ENCODE measurements at places on chromosomes 12 and 14.
A peak's percentile ranks its signal among the peaks of the same experiment; 100 is the strongest.

DNA sequence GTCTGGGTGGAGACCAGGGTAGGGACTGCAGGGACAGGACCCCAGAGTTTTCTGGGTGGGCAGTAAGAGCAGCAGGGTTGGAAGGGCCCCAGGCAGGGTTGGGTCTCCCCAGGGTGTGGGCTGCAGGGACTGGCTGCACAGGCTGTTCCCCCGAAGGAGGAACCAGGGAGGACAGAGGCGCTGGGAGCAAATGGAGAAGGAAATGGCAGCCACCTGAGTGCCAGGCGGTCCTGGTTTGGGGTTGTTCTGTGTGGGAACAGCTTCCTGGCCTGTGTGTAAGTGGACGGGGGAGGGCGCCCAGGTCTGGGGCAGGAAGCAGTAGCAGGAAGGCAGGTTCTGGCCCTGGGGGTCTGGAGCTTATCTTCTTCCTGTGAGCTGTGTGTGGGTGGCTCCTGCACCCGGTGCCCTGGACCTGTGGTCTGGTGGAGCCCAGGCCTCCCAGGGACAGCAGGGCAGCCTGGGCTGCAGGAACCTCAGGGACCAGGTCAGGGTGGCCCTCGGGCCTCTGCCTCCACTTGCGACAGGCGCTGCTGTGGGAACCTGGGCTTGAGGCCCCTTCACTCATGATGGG is 372.8 kb downstream of the TMEM121 start:
- DNase-seq: no peak

GRCh38 chr14:49959822-49960408 is 67.0 kb downstream of the ARF6 start:
- DNase-seq: peak; percentile 78

DNA sequence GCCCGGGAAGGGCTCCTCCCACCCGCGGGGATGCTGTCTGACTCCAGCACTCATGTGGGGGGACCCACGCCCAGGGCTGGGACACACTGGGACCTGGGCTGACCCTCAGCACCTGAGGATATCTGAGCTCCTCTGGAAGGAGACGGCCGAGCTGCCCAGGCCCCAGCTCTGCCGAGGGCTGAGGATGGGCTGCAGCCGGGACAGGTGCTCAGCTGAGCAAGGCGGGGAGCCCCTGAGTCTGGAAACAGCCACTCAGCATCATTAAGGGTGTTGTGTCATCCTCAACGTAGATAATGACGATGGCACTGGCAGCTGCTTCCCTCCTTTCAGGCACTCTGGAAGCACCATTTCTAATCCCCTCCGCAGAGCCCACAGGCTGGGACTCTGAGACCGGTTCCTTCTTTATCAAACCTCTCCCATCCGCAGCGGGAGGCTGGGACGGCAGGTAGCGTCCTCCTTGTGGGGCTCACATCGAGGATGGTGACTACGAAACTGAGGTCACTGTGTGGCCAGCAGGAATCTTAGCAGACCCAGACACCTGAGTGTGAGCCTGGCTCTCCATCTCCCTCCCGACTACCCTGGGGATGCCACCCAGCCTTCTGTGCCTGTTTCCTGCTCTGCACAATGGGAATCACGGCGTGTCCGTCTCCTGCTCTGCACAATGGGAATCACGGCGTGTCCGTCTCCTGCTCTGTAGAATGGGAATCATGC is 26.7 kb upstream of the SFSWAP start:
- peak; percentile 16 for DNase-seq

DNA sequence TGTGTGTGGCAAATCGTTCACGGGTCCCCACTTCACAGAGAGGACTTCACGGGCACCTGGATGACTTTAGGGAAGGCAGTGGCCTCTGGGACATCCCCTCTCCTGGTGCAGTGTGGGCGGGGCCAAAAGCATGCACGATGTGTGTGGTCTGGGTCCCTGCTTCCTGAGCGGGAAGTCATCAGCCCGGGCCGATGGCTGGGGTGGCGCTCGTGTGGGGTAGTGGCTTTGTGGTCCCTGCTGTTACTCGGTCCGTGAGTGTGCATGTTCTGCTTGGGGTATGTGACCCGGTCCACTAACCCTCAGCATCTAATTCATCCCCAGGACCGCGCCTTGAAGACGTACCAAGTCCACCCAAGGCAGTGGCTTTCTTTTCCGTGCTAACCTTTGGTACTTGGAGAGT is 142.5 kb upstream of the RTL1 start:
- DNase-seq: no peak

DNA sequence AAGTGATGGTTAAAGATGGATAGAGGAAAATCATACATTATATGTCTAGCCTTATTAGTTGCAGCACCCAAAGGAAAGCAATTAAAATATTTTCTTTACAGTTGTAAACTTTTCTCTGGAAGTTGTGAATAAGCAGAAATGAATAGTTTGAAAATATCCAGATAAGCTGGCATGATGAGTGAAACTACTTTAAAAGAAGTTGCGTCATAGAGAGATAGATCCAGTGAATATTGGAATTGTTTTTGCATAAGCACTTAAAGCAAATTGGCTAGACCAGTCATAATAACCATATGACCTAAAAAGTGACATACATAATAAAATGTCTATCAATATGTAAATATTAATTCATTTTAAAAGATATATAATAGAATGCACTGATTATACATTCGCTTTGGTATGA is 132.1 kb downstream of the SOX5 start:
- no peak for DNase-seq

- no peak for DNase-seq
Observed at GRCh38 chr12:73486256-73486655, 1051.4 kb upstream of the ATXN7L3B start.

DNA sequence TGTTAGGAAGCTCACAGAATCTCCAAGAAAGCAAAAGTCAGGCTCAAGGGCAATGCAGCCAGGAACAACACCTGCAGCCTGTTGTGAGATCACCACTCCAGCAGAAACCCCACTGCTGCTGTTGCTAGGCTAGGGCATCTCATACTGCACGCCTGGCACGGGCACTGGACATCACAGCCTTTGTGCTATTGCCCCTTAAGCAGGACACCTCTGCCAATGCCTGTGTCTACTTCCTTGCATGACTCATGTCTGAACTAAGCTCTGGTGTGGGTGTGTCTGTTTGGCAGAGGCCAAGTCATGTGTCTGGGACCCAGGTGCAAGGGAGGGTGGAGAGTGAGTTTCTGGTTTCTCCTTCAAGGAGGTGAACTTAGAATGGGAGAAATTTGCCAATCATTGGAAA is 10.0 kb upstream of the DDX47 start:
- DNase-seq: peak; percentile 24

GRCh38 chr14:104136472-104137296 is 1.7 kb upstream of the KIF26A start:
- no peak for DNase-seq

DNA sequence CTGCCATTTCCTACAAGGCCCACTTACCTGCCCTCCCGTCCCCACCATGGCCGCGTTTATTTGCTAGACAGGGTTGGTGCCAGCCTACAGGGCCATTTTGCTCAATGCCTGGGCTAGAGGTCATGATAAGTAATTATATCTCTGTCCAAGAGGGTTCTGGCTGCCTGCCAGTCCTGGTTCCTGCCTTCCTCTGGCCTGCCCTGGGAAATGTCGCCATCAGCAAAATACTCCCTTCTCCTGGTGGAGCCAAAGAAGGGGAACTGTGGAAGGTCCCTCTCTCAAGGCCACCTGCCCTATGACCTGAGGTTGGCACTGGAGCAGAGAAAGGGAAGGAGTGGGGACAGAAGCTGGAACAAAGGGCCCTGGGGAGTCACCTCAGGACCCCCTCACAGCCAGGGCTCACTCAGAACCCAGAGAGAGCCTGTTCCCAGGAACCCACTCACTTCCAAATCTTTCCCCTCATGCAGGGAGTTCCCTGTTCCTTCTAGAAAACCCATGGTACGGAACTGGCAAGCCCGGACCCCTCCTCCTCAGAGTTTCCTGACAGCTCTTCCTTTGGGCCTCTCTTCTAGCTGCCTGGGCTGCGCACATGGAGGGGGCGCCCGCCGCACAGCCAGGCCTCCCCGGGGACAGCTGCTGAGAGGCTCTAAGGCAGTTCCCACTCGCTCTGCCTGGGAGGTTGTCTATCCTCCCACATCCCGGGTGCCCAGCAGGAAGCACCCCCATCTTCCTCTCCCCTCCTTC is 280.5 kb downstream of the DPF3 start:
- DNase-seq: no peak

GRCh38 chr14:96631621-96632362 is 129.6 kb downstream of the PAPOLA start:
- no peak for DNase-seq

DNA sequence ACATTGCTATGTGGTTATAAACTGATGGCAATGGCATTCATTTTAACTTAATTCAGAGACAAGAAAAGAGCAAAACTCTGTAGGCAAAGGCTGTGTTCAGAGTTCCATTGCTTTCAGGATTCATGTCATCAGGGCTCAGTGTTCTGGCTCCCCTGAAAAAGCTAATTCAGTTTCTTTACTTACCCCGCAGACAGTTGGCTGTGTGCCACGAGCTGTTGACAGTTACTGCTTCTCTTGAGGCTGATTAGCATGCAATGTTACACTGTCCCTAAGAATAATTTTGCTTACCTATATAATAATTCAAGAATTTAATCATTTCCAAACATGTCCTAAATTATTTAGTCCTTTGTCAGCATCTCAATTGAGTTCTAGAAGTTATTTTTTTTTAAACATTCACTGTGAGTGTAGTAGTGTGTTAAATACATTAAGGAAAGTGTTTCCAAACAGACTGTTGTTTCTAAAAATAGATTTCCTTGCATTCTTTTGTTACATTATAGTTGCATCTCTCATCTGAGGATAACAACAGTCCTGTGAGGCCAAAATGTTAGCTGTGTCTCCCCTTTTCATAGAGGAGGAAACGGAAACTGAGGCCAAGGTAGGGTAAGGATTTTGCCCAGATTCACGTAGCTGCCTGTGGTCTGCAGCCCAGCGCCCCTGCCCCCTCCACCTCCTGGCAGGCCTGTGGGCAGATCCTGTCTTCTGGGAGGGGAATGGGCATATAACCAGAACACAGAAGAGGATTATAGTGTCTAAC is 98.6 kb downstream of the PELI2 start:
- DNase-seq: peak; percentile 56

DNA sequence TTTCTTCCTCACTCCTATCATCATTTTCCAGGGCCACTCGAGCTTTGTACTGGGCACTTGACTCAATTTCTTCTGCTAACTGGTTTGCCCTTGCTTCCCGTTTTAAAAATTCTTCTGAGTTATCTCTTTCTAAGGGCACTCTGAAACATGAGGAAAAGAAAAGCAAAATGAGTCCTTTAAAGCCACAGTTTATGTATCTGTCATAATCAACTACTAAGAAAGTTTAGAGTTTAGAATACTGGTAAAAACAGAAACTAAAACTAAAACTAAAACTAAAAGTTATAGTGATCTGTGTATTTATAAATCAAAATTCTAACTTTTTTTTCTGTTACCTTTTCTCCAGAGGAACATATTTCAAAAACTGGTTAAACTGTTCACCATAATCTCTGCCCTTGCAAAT is 79.2 kb downstream of the ATXN2 start:
- no peak for DNase-seq

DNA sequence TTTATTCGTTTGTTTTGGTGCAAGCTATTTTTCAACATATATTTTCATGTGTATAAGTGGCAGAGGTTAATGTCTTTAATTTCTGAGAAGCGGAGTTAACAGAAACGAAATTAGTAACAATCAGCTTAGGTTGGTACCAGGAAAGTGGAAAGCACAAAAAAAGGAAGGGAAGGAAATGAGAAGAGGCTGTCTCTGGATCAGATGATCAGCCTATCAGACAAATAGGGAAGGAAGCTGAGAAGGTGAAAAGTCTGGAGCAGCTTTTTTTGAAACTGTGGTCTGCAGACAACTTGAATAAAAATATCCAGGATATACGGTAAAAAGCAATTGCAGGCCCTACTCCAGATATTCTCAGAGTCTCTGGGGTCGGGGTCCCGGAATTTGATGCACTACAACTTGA is 265.0 kb downstream of the SSPN start:
- no peak for DNase-seq

GRCh38 chr14:68421116-68421515 is 371.8 kb downstream of the ZFP36L1 start:
- no peak for DNase-seq

DNA sequence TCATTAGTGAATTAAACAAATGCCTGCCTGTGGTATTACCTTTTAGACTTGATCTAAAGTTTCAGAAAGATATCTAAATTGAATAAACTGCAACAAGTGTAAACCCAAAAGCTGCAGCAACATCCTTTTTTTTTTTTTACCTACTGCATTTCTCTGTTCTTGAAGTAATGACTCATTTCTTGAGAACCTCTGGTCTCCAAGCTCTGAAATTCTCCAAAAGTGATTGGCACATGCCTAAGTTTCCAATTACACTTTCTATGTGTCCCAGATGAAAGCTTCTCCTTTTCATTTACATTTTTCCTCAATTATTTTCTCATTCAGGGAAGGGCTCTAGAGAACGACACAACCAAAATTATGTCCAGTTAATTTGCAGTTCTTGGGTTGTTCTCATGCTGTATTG is 435.2 kb upstream of the DCN start:
- no peak for DNase-seq

GRCh38 chr12:55019784-55020183 is at the start of gene NEUROD4:
NEUROD4 (plus strand) TSS chr12:55019974; CDS start chr12:55026440, 6,466 bp downstream.
- DNase-seq: no peak

DNA sequence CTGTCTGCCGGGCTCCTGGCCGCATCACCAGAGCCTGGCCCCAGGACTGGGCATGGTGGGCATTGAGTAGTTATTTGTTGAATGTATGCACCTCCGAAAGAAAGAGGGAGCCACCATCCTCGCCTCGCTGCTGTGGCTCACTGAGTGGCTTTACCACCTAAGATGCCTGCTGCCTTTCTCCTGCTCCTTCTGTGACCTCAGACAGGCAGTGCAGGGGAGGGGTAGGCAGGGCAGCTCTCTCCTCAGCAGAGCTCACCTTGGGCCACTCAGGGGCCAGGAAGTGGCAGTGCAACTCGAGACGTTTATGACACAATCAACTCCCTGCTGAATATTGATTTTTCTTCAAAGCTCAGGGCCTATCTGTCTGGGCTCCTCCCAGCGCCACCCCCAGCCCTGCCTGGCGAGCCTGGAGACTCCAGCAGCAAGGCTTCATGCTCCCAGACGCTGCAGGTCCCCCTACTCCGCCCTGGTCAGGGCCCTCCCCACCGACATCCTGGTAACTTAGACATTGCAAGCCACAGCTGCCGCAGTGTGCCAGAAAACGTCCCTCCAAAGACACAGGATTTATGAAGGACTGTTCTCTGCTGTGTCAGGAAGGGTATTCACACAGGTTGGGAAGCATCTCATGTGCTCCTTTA is 84.3 kb upstream of the DIO3 start:
- peak; percentile 26 for DNase-seq

- DNase-seq: no peak
Observed at GRCh38 chr14:50362764-50363713, 33.6 kb downstream of the CDKL1 start.

- no peak for DNase-seq
Observed at GRCh38 chr12:12115514-12115913, 44.8 kb downstream of the BCL2L14 start.

- no peak for DNase-seq
Observed at GRCh38 chr12:108935159-108935763, 55.4 kb downstream of the DAO start.

- DNase-seq: no peak
Observed at GRCh38 chr14:82626156-82627066, 1092.8 kb upstream of the SEL1L start.
